ENCODE measurements at places on chromosomes 3 and 15.

- no peak for DNase-seq
These were observed 98.9 kb downstream of the LRRK1 start for GRCh38 chr15:101018016-101018415.

DNA sequence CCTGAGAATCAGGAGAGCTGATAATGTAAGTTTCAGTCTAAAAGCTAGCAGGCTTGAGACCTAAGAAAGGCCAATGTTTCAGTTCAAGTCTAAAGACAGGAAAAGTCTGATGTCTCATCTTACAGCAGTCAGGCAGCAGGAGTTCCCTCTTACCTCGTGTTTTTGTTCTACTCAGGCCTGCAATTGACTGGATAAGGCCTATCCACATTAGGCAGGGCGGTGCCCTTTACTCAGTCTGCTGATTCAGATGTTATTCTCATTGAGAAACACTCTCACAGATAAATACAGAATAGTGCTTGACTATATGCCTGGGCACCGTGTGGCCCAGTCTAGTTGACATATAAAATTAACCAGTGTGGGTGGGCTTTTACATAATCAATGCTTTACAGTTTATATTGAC is 122.4 kb downstream of the NR1D2 start:
- peak; percentile 15 for DNase-seq

DNA sequence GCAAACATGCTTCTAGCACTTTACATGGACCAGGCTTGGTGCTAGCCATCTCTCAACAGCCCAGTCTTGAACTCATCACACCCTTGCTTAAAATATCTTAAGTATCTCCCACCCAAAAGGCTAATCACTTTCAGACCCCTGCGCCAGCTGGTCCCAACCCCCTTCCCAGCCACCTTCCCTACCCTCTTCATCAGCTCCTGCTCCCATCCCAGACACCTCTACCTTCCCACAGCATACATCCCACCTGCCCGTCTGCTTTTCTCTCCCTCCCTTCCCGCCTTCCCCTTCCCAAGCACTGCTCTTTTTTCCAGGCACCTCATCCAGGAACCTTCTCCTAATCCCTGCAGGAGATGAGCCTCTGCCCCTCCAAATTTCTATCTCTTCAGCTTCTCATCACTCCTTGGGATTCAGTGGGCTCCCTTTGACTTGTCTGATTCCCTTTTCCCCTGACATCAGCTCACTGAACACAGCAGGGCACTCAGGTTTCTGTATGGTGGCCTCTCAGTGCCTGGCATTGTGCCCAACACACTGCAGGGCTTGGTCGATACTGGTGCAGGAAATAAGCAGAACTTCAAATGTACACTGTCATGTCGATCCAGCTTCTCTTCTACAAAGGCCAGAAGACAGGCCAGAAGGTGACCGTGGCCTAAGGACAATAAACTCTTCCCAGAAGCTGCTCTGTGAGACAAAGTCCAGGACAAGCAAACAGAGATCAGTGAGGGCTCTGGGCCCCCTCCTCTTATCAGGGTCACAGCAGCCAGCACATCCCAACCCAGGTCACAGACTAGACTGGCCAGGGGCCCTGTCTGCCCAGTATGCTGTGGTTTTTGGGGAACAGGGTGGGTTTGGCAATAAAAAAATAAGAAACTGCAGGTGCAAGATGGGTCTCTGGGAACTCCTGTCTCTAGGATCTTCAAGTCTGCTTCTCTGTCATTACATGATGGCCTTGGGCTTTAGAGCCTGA is 2.2 kb upstream of the ITIH1 start:
- peak; percentile 42 for DNase-seq

- DNase-seq: no peak
These were observed 32.2 kb upstream of the SEC22A start for GRCh38 chr3:123169492-123169929.

- DNase-seq: no peak
These were observed 24.7 kb upstream of the SMAD6 start for GRCh38 chr15:66677336-66677735.

DNA sequence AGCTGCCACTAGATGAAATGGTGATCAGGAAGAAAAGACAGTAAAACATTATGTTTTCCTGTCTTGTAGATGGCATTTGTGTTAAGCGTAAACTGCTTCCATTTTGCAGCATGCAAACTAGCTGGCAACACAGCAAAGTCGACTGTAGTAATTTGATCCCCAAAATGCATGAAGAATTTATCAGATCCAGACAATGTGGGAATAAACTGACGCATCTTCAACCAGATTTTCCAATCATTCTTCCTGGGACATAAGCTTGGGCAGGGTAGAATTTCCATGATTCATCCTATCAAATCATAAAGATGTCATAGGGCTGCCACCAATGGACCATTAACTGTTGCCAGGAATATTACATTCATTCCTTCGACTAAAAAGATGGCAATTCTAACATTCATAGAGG is 260.3 kb downstream of the ERC2 start:
- DNase-seq: no peak

DNA sequence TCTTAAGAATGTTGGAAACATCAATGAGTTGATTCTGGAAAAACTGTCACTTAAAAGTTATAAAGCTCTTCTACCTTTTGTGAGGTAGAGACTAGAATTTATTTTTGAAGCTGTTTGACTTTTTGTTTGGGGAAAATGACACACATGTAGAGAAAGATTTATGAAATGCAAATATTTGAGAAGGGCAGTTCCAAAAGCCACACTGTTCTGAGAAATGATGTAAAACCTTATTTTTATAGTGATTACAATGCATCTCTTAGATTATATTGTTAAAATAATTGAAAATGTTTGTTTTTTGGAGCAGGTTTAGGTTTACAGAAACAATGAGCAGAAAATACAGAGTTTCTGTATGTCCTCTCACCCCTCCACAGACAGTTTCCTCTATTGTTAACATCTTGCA is 116.1 kb upstream of the CMC1 start:
- no peak for DNase-seq

DNA sequence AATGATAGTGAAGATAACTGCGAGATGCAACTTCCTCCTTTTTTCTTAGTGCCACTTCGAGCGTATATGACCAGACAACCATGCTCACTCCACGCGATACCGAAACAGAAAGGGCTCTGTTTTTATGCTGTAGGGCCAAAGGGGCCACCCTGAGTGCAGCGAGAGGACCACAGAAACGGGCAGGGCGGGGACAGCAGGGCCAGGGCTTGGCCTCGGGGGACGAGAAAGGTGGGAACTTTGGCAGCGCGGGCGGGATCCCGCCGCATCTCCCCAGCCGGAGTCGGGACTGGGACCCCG is 483 bp downstream of the VPS13C start:
- DNase-seq: peak; percentile 22

GRCh38 chr3:184345317-184346144 is 8.1 kb downstream of the FAM131A start:
- DNase-seq: peak; percentile 93

DNA sequence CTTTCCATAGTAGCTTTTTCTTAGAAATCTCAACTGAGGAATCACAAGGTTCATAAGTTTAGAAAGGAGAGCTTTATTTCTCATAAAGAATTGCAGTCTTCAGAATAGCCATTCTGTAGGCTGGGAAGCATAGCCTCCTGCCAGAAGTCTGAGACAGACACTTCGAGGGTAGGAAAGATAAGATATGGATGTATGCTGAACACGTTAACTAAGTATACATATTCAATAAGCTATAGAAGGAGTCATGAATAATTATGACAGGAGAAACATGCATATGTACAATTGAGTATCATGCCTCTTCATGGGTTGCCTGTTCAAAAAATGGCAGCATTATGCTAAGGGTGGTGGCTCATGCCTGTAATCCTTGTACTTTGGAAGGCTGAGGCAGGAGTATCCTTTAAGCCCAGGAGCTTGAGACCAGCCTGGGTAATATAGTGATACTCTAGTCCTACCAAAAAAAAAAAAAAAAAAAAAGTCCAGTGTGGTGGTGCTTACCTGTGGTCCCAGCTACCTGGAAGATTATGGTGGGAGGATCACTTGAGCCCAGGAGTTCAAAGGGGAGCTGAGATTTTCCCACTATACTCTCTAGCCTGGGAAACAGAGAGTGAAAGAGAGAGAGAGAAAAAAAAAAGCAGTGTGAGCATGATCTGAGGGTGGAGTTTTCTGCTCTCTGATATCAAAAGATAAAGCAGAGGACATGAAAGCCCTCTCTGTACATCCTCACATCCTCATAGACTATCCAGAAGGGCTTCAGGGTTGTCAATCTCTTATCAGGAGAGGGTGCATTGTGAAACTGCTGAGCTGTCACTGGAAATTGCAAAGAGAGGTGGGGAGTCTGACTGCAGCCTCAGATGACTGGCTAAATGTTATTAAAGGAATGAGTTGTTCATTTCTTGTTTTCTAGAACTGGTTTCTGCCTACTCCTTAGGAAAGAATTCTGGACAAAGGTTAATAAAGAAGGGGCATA is 23.6 kb upstream of the CADPS start:
- DNase-seq: no peak

- no peak for DNase-seq
These were observed 1.9 kb downstream of the MRPS25 start for GRCh38 chr3:15063238-15063637.

DNA sequence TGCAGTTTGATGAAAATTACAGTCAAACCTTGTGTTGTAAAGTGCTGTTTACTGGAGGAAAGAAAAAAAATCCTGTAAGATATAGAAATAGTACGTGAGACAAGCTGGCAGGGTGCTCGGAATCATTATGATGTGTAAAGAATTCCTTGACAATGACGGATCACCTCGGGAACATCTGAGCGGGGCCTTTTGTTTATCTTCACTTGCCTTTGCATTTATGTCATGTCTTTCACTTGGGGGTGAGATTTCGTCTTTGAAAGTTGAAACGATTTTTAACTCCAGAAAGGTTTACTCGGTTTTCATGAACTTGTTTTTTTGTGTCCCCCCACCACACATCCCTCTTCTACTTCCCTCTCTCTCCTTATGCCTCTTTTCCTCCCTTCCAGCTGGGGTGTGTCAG is 128.3 kb upstream of the VEPH1 start:
- no peak for DNase-seq

GRCh38 chr15:44153352-44153751 is 41.7 kb downstream of the FRMD5 start:
- DNase-seq: no peak

GRCh38 chr3:154766765-154767503 is 313.2 kb upstream of the MME start:
- DNase-seq: no peak

GRCh38 chr3:192637803-192638202 is 89.5 kb downstream of the FGF12 start:
- DNase-seq: no peak

- DNase-seq: no peak
These were observed 55.1 kb upstream of the PLXNA1 start for GRCh38 chr3:126927846-126928245.

DNA sequence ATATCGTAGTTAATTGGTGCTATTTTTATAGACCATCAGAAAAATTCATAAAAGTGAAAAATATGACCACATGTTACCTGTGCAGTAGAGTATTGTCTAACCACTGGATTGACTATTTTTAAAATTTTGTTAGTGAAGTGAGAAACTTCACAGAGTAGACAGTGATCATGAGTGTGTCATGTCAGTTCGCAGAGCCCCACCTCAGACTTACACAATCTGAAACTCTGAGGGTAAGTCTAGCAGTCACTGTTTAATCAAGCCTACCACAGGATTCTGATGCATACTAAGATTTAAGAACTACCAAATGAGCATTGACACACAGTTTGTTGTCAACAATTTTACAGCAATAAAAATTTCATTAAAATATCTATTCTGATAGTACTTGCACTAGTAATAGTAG is 552.9 kb upstream of the SUCLG2 start:
- DNase-seq: no peak

- no peak for DNase-seq
These were observed 14.0 kb downstream of the KLF13 start for GRCh38 chr15:31340592-31340991.

DNA sequence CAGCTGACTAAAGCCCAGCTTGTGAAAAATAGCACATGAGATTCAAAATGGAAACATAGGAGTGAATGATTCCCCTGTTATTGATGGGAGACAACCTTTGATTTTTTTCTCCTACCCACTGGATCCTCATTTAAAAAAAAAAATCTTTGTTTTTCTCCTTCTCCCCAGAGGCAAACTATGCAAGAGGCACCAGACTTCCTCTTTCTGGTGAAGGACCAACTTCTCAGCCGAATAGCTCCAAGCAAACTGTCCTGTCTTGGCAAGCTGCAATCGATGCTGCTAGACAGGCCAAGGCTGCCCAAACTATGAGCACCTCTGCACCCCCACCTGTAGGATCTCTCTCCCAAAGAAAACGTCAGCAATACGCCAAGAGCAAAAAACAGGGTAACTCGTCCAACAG is 2.6 kb downstream of the CACNA1D start:
- DNase-seq: no peak

GRCh38 chr15:45604326-45604725 is 17.1 kb downstream of the BLOC1S6 start:
- DNase-seq: no peak

GRCh38 chr15:41798607-41799487 is 24.6 kb downstream of the MAPKBP1 start:
- DNase-seq: no peak

- DNase-seq: no peak
These were observed 5.7 kb upstream of the FBLN2 start for GRCh38 chr3:13543253-13543652.

DNA sequence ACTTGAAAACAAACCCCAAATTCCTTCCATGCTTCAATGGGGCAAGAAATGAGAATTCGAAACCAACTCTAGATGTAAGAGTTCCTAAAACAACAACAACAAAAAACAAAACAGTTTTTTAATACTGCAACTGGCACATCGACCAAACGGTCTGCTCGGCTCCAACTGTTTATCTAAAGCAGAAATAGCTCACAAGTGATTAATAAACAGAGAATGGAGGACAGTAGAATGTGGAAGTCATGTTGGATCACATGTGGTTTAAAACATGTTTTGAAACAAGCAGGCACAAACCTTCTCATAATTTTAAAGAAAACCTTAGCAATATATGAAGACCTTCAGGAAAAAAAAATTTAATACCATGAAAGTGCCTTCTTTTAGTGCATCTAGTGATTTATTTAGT is 55.1 kb downstream of the SETMAR start:
- DNase-seq: no peak

DNA sequence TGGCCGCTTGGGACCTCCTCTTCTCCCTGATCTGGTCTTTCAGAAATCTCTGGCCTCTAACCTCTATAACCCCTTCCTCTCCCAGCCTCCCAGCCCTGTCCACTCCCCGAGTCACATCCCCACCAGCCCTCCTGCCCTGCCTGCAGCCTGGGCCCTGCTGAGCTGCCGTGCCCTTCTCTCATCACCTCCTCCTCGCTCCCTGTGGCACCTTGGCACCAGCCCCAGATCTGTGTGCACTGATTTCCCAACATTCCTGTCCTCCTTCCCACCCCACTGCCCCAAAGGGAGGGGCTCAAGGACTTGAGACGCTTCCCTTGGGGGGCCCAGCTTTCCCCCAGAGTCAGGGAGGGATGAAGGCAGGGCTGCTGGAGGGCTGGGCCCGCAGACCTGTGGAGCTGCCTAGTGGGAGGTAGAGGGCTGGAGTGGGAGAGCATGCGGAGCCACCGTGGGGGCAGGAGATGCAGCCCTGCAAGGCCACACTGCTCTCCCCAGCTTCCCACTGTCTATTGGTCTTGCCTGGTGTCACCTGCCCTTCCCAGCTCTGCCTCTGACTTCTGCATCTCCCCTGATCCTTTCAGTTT is 42.7 kb downstream of the EXOG start:
- DNase-seq: no peak

All from hematopoietic multipotent progenitor cell treated with erythropoietin and hydrocortisone succinate and interleukin-3 and kit ligand, for 17 days (in vitro differentiated cells).